Stimulated activated CD8-positive, alpha-beta memory T cell treated with anti-CD3 and anti-CD28 coated beads, Interleukin-2, amount 100 ng/mL, for 48 hours (primary cell): ENCODE measurements at places on chromosomes 2 and 18.

DNA sequence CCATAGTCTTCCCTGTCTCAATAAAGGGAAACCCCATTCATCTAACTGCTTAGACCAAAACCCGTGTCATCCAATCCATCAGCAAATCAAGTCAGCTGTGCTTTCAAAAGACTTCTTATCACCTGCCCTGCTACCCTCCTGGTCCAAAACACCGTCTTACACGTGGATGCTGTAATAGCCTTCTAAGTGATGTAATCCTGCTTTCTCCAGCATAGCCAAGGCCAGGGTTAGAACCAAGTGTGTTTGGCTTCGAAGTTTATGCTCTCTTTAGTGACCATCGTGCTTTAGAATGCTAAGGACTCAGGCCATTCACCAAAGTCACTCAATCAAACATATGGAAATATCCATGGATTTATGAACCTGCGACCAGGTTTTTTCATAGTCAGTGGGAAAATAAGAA lies 25.5 kb downstream of the NEB start:
- DNase-seq = no peak

DNA sequence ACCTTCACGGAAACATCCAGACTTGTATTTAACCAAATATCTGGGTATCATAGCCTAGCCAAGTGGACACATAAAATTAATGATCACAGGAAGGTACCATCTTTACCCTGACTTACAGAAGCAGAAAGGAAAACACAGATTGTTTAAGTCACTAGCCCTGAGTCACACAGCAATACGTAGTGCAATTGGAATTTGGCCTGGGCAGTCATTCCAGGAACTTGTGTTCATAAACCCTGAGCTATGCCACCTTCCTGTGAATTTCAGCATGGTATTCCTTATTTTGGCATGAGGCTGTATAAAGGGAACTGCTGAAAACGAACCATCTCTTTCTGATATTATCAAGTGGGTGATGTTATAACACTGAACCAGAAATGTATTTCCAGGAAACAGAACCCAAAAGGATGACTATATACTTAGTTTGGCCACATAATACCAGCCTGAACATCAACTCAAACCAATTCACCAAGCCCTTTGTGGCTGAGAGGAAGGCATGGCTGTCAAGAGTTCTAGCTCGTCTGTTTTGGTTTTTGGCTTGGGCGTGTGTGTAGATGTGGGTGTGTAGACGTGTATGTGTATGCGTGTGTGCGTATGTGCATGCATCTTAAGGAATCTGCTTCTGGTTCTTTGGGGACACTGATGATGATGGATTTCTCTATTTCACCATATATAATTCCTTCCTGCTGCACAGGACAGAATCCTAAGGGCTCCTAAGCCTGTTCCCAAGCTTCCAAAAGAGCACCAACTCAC lies 533.4 kb upstream of the ID2 start:
- no peak for DNase-seq

GRCh38 chr2:65353046-65353445 lies 79.4 kb downstream of the SPRED2 start:
- DNase-seq = no peak

- DNase-seq = no peak
Measured at GRCh38 chr2:84212611-84213314, 246.3 kb downstream of the SUCLG1 start.

- DNase-seq = no peak
Measured at GRCh38 chr18:6509832-6510231, 95.1 kb upstream of the L3MBTL4 start.

- DNase-seq = no peak
Measured at GRCh38 chr18:53796040-53796729, 428.3 kb downstream of the MBD2 start.

DNA sequence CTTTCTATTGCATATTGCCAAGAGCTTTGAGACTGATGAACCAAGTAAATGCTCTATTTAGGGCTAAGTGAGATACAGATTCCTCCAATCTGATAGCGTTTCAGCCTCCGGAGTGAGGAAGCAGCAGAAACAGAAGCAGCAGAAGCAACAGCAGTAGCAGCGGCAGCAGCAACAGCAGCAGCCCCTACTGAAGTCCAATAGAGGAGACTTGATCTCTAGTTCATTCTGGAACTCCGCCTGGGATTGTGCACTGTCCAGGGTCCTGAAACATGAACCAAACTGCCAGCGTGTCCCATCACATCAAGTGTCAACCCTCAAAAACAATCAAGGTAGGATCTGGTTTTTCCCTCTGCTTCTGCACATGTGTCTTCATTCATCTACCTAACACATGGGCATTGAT lies at the start of gene DPP10:
DPP10 (plus strand) TSS at position 132 of the 400 bp plus-strand sequence.
- no peak for DNase-seq

DNA sequence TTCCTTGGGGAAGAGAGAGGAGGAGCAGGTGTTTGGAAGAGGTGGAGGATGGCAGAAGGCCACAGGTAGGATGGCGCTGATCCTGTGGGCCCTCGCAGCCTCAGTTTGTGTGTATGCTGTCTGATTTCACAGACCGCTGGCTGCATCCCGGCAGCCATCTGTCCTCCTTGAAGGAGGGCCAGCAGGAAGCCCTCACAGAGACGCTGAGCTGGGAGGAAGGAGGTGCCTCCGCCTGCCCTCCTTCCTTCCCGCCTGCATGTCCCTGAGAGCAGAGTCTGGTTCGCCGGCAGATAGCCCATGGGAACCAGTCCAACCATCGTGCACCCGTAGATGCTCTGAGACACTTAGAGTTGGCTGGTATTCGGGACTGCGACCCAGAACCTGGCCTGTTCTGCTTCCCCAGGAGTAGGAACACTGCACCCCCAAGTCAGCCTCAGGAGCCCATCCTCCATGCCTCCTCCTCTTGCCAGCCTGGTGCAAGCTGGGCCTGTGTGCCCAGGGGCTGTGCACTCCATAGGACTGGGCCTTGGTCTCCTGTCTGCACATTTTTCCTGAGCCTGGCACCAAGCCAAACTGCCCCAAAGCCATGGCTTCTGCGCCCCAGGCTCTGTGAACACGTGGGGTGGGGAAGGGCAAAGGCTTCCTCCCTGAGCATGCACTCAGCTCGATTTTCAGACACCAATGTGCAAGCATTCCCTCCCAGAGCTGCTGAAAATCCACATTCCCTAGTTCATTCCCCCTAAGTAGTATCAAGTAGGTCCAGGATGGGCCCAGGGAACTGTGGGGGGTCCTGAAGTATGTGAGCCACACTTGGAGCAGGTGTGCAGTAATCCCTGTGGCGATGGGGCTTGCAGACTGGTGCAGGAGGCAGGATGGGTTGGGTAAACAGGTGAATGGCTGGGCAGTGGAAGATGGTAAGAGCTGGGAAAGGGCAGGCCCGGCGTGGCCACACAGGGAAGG lies 115.6 kb downstream of the SEPTIN10 start:
- no peak for DNase-seq
